Astrocyte of the hippocampus (primary cell): ENCODE measurements at places on chromosomes 4 and X.

- DNase-seq = no peak
Measured at GRCh38 chr4:140256335-140256734, 102.4 kb upstream of the MAML3 start.

GRCh38 chr4:164239433-164239832 is 514.5 kb upstream of the SMIM31 start:
- DNase-seq = peak; percentile 4

- DNase-seq = no peak
Measured at GRCh38 chr4:26529479-26529878, 39.2 kb upstream of the CCKAR start.

GRCh38 chr4:55396308-55397125 is 760 bp downstream of the TMEM165 start:
- peak; percentile 77 for DNase-seq

DNA sequence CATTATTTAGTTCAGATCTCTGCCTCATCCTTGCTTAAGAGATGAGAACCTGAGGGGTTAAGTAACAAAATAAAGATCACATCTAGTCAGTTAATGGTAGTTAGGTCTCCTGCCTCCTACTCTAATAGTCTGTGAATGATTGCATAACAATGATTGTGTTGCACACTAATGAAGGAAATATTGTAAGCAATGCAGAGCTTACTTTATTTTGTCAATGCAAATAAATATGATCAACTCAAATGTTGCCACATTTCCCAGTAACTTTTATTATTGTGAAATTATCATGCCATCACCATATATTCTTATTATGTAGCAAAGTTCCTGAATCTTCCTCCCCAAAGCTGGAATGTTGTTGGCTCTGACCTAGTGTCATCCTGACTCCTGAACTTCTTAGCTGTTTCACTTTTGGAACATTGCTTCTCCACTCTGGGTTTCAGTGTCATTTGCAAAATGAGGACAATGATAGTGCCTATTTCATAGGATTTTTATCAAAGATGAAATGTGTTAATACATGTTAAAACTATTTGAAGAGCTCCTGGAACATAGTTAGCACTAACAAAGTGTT is 17.0 kb upstream of the GABRA4 start:
- no peak for DNase-seq

DNA sequence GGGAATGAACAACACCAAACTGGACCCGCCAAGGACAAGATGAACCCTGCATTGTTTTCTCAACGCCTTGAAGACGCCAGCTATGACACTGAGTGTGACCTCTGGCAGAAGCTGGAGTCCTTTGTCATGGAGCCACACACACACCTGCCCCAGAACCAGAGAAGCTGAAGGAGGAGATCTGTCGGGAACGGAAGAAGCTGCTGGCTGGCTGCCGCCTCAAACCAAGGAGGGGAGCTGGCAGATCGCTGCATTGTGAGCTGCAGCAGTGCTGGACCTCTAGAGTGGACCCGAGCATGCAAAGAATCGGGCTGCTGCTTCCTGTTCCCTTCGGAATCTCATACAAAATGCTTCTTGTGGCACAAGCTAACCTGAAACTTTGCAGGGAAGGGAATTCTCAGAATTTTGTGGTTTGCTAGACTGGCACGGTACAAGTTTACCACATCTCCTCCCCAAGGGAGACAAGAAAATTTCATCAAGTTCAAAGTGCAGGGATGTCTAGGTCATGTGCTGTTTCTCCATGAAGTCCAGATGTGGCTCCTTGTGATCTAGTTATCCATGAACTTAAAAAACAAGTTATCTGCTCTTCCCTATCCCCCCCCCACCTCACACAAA is 23.4 kb upstream of the GLRB start:
- peak; percentile 68 for DNase-seq

DNA sequence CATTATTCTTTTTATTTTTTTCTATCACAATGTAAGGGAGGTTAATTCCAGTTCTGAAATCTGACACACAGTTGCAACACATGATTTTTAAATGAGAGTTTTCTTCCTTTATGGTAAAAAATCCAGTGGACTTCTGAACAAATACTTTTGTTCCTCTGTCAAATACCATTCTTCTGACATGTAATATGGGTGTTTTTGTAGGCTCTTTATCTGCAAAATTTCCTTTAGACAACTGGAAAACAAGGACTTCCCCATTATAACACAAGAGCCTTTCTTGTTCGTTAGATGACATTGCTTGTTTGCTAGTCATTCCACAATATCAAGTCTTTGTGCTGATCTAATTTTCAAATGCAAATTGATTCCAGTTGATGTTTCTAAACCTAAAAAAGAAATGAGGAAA is 7.7 kb downstream of the FANCB start:
- DNase-seq = peak; percentile 41

- DNase-seq = peak; percentile 2
Measured at GRCh38 chrX:120794525-120794975, 81.1 kb downstream of the CT47B1 start.

- no peak for DNase-seq
Measured at GRCh38 chr4:53941331-53941730, 123.1 kb downstream of the CHIC2 start.
